ENCODE measurements at places on chromosomes 13 and 19.

GRCh38 chr13:101271681-101272245 is 144.5 kb downstream of the NALCN start:
- no peak for DNase-seq

- no peak for DNase-seq
Measured at GRCh38 chr13:99435998-99436397, 65.3 kb upstream of the TM9SF2 start.

DNA sequence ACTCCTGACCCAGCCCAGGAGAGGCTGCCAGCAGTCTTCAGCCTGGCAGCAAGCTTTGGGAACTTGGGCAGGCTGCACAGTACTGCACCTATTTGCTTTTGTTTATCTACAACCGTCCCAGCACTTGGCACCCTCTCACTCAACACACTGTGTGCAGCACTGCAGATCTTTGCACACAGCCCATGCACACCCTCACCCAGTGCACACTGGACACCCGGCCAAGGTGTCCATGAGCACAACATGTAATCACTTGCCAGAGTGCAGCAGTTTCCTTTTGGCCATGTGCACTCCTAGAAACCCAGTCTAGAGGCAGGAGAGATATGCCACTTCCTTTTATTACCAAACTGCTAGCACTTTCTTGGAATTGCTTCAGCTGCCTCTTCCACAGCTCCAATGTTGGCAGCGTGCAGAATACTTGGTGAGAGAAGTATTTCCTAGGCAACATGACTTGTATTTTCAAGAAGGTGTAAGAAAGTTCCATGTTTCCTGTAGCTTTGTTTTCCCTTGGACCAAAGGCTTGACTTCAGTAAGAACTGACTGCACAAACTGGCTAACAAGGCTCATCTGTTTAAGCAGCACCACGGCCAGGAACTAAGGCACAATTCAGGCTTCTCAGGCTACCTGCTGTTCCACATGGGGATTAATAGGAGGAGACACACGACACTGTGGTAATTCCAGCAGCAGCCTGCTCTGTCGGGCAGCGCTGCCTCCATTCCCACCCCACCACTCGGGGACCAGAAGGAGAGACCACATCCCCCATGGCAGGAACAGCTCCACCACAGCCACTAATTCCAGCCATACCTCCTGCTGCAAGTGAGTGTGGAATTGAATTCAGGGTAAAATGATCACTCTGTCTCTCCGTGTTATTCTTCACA is 15.3 kb downstream of the ATP7B start:
- no peak for DNase-seq

- DNase-seq: no peak
Measured at GRCh38 chr13:65856431-65856830, 1373.7 kb downstream of the PCDH9 start.

DNA sequence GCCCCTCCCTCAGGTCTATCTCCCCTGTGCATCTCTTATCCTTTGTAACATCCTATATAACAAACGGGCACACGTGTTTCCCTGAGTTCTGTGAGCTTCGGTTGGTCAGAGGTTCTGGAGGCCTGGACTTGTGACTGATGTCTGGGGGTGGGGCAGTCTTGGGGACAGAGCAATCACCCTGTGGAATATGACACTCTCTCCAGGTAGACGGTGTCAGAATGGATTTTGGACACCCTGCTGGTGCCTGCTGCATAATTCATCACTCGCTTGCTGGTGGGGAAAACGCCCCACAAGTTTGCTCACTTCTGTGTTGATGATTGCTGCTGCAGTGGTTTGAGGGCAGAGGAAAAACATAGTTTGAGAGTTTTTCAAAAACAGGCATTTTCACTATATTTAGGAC is 223.2 kb downstream of the UQCRFS1 start:
- no peak for DNase-seq
